ENCODE measurements at places on chromosomes 12 and 14.

DNA sequence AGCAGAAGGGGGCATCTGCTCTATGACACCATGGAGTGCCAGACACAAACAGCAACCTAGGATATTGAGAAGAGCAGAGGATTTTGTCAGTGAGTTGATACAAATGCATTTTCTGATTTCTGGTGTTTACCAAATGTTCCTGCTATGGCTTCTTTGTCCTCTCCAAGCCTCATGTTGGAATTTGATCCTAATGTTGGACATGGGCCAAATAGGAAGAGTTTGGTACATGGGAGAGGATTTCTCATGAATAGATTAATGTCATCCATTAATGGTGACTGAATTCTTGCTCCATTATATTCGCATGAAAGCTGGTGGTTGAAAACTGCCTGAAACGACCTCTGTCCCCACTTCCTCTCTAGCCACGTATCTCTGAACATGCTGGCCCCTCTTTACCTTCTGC, 1002.2 kb upstream of the FLRT2 start:
- DNase-seq, result no peak

GRCh38 chr14:40123816-40124215, 691.6 kb upstream of the FBXO33 start:
- no peak for DNase-seq

GRCh38 chr12:98243190-98243589, 272.2 kb upstream of the TMPO start:
- no peak for DNase-seq

- DNase-seq, result no peak
These were observed 9.3 kb upstream of the B4GALNT3 start for GRCh38 chr12:450438-450837.

DNA sequence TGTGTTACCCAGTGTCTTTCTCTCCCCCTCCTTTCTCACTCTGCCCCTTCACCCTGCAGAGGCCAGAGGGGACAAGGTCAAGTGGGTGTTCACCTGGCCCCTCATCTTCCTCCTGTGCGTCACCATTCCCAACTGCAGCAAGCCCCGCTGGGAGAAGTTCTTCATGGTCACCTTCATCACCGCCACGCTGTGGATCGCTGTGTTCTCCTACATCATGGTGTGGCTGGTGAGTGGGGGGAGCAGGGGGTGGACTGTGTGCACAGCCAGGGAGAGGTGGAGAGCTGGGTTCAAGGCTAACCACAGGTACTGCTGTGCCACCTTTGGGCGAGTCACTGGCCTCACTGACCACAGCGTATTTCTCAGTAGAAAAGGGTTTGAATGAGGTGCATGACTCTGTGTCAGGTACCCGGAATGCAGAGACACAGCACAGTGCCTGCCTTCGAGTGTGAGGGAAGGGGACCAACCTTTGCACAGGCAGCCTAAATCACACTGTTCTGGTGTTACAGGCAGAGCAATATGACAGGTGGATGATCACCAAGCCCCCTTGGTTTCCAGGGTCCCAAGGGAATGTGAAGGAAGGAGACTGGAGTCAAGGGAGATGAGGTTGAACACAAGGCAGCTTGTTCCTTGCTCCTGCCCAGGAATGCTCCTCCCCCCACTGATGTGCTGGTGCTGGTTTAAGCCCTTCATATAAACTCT, 30.8 kb upstream of the RIN3 start:
- no peak for DNase-seq

DNA sequence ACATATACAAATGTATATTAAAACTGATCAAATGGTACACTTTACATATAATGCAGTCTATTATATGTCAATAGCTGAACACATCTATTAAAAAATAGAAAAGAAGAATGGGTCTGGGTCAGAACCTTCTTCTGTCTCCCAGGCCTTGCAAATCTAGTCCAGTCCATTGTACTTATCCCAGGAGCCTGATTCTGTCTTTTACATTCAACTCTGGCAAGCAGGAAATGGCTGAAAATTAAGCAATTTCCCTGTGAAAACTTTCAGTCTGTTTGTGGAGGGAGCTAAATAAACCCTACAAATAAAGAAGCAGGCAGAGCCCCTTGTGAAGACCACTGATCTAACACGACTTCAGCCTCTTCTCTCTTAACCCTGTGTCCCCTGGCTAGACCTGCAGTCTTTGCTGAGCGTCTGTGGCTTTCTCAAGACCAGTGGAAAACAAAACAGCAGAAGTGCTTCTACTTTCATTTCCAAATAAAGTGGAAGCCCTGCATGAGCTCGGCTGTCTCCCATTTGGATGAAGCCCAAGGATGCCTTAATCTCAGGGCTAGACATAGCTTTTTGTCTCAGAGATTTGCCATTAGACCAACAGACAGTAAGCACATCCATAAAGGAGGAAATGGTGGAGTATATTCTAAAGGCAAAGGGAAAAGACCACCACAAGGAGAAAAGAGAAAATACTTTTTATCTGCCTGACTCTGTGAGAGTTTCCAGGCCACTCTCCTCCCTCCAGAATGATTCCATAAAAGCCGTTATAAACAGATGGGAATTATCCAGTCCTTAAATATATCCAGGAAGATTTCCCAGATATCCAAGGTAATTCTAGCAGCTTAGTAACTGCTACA, 48.2 kb downstream of the CRACR2A start:
- no peak for DNase-seq

GRCh38 chr14:100644383-100644782, 57.2 kb upstream of the BEGAIN start:
- DNase-seq, result no peak

DNA sequence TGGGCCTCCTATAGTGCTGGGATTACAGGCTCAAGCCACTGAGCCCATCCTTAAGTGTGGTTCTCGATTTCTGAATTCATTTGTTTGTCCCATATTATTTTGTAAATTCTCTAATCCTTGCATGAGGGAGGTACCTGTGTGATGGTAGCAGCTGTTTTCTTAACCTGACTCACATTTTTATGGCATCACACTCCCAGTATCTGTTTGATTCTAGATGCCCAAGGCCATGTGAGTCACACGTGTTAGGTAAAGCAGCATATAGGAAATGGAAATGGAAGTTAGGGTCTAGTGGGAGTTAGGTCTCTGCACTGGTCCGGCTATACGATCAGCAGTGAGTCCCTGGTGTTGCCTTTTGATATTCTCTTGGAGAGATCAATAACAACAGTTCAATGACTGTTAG, 198.1 kb downstream of the ERC1 start:
- DNase-seq, result no peak

- DNase-seq, result peak; percentile 97
These were observed 33.9 kb upstream of the CDK17 start for GRCh38 chr12:96434107-96434506.

GRCh38 chr14:105476097-105476830, 1.6 kb downstream of the CRIP2 start:
- DNase-seq, result no peak

- no peak for DNase-seq
These were observed 84.6 kb downstream of the GALNT9 start for GRCh38 chr12:132244724-132245295.

DNA sequence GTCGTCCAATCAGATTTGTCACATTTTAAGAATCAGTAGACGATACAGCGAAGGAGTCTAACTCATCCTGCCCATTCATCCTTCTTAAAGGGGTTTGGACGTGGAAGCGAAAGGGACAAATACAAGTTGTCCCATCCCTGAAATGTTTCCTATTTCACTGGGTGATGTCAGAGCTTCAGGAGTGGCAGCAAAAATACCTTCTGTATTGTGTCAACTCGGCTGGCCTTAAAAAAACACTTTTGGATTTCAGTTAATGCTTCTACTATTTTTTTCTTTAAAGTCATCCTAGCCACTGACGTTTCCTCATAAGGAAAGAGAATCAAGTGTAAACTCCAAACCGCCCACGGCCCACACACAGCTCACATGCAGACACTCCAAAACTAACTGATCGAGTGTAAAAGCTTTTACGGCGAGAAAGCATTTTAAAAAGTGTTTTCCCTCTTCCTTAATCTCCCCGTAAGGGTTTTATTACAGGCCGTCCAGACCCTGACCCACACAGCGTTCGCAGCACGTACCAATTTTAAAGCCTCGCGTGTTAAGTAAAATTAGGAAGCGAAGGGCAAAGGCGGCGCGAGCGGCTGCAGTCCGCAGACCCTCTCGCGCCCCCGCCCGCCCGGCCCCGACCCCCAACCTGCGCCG, 593 bp downstream of the CFL2 start:
- no peak for DNase-seq

GRCh38 chr12:108744021-108744897, 12.9 kb upstream of the CORO1C start:
- no peak for DNase-seq

GRCh38 chr14:92601131-92601710, 87.6 kb downstream of the RIN3 start:
- no peak for DNase-seq

- peak; percentile 38 for DNase-seq
These were observed 300.0 kb downstream of the AEBP2 start for GRCh38 chr12:19739195-19739776.

Measured in AG04450 (cell line).